HTR-8/SVneo (cell line): ENCODE measurements at places on chromosomes 2 and 18.

DNA sequence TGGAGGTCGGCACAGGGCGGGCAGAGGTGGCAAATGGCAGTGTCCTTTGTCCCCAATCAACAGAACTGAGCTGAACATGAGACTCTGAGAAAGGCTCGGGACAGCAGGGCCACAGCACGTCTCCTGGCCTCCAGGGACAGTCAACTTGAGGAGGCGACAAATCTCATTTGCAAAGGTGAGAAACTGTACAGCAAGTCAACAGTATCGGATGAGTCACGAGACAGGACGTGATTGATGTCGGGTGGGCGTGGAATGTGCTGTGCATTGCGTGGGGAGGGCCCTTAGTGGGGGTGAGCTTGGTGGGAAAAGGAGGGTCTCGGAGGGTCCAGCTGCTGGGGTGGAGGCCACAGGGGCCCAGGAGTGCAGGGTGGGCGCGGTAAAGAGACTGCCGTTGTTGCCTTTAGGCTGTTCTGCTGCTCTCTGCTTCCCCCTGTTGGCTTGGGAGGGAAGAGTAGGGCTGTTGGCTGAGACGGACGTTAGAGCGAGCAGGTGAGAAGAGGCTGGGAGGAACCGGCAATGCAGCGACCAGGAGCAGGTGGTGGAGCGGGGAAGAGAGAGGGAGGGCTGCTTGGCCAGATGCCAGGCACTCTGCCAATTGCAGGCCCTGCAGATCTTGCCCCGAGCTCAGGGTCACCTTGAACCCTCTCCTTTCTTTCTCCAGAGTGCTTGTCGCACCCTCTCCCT, 164.3 kb downstream of the BCL2 start:
- peak; percentile 12 for DNase-seq

GRCh38 chr18:7839548-7839947, 272.4 kb downstream of the PTPRM start:
- no peak for DNase-seq

- no peak for DNase-seq
Measured at GRCh38 chr2:219335373-219335786, 2.8 kb upstream of the RESP18 start.

DNA sequence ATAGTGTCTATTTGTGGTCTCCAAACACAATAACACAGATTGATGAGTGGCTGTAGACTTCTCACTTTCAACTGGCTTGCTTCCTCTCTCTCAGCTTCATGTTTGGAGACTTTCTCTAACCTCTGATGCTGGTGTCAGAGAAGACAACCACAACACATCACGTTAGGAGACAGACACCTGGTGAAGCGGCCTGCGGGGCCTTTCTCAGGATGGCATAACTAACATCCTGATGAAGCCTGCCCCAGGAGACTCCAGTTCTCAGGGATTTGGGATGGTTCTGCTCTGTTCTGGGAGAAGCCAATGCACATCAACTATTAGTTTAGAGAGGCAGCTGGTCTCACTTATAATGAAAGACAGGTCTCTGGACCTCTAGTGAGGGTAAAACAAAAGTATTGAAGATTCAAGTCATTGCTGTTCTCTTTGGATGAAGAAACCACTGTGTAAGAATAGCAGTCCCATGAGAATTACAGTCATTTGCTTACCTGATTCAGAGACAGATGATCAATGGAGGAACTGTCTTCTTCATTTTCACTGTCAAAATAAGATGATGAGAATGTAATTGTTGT, 2.0 kb downstream of the IL1A start:
- no peak for DNase-seq

DNA sequence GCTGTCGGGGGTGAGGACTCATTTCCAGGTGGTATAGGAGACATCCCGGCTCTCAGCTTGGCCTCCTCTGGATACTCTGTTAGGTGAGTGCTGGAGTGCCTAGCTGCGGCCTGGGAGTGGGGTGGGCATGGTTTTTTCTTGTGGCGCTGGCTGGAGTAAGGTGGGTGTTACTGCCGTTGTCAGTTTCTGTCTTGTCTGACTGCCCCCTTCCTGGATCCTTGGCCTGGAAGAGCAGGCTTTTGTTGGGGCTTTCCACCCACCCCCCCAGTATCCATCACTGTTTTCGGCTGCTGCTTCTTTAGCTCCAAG, 69.2 kb downstream of the DGKD start:
- no peak for DNase-seq

- DNase-seq: no peak
Measured at GRCh38 chr2:128380061-128380889, 61.6 kb upstream of the HS6ST1 start.

DNA sequence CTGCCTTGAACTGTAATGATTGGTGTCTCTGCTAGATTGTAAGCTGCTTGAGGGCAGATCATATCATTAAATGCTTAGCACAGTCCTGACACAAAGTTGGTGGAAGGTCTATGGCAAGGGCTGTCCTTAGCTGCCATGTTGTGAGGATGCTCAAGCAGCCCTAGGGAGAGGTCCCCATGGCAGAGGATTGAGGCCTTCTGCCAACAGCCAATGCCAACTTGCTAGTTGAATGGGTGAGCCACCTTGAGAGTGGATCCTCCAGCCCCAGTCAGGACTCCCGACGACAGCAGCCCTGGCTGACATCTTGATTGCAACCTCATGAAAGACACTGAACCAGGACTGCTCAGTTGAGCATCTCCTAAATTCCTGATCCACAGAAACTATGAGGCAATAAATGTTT, 115.3 kb upstream of the SMAD2 start:
- DNase-seq: no peak

GRCh38 chr2:84838434-84839145, 42.3 kb downstream of the TRABD2A start:
- no peak for DNase-seq

GRCh38 chr2:20565101-20565622, 85.7 kb downstream of the HS1BP3 start:
- DNase-seq: no peak

GRCh38 chr2:66346231-66346664, 88.7 kb upstream of the MEIS1 start:
- no peak for DNase-seq

DNA sequence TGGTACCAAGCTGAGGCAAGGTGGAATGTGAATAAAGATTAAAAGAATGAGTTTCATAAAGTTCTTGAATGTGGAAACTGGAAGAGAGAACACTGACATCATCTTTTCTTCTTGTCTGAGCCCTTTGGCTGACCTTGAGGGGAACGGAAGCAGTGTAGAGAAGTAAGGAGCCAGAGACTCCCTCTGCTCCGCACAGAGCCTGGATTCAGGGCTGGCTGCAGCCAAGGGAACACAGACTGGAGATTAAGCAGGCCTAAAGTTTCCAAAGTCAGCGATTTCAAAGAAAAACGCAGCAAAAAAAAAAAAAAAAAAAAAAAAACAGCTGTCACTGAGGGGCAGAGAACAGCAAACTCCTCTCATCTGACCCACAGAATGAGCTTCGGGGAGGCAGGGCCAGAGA, 19.3 kb upstream of the ALK start:
- DNase-seq: no peak

- no peak for DNase-seq
Measured at GRCh38 chr2:56523816-56524215, 340.0 kb downstream of the CCDC85A start.

GRCh38 chr2:64699712-64700111, 46.0 kb upstream of the SERTAD2 start:
- DNase-seq: no peak

- no peak for DNase-seq
Measured at GRCh38 chr2:36967236-36967876, 1.0 kb upstream of the STRN start.

DNA sequence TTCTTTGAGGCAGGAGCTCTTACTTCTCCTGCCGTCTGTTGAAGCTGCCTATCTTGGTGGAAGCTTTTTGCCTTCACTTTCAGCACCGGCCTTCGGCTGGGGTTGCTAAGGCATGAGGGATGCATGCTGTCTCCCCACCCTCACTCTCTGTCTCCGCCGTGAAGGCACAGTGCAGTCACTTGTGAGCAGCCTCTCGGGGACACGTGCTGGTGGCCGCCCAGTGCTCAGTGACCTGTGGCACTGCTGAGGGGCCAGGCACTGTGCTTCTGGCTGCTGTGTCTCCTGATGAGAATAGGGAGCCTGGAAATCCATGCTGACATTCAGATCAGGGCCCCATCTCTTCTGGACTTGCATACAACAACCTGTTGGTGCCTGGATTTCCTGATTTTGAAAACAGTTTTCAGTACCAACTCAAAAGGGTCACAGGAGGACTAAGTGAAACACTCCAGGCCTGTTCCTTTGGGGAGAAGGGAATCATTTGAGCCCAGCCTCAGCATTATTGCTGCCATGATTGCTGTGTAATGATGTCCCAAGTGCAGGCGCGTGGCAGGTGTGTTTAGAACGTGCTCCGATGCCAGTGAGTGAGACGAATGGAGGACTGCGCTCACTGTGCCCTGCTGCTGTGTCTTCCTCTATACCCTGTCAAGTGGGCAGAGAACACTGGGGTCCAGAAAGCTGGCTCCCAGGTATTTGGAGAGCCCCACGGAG, 218.1 kb downstream of the SEPTIN10 start:
- DNase-seq: no peak

- no peak for DNase-seq
Measured at GRCh38 chr2:128594953-128595677, 276.4 kb upstream of the HS6ST1 start.
